ENCODE measurements at places on chromosomes 2 and 18.

DNA sequence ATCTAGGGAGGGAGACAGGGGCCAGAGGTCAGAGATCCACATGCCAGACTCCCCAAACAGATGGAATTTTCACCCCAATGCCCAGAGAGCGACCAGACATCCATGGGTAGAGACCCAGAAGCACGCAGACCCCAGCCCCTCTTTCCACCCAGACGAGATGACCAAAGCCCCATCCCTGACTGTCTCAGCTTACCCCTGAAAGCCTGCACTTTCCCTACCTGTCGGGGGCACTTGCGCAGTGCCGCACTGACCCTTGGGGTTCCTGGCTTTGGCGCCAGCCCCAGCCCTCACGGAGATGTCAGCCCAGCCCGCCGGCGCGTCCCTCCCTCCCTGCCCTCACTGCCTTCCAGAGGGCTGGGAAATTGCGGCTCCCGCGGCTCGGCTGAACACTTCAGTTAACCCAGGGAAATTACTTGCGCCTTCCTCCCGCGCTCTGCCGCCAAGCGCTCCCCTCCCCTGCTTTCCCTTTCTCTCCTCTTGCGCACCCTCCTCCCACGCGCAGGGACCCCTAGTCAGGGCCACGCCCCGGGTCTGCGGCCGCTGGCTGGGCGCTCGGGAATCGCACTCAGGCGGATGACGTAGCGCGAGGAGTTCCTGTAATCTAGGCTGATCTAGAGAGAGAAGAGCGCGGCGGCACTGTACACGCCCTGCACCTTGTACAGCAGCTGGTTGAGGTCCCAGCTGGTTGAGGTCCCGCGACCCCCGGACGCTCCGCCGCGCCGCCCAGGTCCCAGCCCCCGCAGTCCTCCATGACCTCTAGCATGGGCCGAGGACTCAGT, 12.0 kb downstream of the ALPG start:
- no peak for DNase-seq

DNA sequence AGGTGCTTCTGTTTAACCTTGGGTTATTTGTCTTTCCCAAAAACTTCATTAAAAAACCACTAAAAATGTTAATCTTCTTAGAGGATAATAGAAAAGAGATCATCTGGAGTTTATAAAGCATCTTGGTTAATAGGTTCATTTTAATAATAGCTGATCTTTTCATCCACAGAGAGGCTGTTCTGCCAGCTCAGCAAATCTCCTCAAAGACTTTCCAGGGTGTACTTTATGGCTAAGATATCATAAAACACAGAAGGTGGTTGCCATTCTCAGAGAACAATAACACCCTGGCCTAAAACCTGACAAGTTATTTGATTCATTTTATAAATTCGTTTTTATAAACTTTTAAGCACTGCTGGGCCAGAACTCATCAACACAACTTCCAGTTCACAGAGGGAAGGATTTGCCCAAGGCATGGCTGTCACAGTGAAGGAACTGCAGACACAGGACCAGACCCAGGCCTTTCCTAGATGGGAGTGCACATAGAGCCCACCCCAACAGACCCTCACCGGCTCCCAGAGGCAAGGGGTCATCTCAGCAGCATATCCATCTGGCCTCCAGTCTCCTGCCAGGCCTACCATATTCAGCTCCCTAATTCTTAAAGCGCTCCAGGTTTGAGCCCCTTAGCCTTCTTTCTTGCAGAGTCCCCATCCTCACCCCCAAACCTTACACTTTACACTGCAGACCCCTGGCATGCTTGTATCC, 203.4 kb upstream of the RAB6C start:
- no peak for DNase-seq

DNA sequence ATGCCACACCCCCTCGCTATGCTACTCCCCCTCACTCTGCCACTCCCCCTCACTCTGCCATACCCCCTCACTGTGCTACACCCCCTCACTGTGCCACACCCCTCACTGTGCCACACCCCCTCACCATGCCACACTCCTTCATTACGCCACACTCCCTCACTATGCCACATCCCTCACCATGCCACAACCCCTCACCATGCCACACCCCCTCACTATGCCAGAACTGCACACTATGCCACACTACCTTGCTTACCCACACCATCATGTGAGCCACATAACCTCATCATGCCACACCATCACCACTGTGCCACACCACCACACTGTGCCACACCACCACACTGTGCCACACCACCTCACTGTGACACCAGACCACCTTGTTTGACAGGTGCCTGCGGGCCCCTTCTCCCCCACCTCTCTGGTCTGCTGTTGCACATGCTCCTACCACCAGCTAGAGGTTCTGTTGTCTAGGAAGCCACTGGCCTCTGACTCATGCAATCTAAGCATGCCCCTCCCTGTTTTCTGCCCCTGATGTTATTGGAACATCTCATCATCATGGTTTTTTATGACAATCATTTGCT, 22.0 kb downstream of the MARCHF4 start:
- peak; percentile 67 for DNase-seq

DNA sequence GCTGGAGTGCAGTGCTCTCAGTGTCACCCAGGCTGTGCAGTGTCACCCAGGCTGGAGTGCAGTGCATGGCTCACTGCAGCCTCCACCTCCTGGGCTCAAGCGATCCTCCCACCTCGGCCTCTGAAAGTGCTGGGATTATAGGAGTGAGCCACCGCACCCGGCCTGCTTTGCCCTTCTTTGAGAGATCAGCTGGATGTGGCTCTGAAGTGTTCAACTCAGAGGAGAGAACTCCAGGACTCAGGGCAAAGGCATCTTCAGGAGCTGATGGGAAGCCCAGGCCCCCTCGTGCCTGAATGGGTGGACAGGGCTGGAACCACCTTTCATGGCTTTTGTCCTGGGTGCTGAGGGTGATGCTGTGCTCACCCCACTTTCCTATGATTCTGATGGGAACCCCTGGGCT, 52.0 kb upstream of the HAAO start:
- DNase-seq = no peak

DNA sequence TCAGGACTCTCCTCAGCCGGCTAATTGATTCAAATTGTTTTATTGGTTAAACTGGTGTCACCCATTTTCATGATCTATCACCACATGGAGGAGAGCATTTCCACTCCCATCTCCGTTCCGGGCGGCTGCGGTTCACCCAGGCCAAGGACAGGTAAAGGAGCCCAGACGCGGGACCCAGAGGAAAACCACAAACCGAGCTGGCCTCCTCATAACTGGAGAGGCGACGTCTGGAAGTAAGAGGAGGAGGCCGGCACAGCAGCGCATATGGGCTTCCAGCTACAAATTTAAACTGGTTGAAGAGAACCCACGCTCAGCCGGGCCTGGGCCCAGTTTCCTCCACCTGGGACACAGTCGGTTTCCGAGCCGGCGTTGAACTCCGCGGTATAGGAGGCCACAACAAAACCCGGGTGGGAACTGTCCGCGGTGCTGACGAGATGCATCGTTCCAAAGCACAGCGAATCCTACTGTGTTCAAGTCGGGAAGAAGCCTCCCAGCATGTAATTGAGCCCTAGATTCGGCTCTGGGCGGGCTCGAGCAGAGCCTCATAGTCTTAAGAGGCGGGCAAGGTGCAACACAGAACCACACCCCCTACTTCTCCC, 3.0 kb upstream of the SKOR2 start:
- no peak for DNase-seq

DNA sequence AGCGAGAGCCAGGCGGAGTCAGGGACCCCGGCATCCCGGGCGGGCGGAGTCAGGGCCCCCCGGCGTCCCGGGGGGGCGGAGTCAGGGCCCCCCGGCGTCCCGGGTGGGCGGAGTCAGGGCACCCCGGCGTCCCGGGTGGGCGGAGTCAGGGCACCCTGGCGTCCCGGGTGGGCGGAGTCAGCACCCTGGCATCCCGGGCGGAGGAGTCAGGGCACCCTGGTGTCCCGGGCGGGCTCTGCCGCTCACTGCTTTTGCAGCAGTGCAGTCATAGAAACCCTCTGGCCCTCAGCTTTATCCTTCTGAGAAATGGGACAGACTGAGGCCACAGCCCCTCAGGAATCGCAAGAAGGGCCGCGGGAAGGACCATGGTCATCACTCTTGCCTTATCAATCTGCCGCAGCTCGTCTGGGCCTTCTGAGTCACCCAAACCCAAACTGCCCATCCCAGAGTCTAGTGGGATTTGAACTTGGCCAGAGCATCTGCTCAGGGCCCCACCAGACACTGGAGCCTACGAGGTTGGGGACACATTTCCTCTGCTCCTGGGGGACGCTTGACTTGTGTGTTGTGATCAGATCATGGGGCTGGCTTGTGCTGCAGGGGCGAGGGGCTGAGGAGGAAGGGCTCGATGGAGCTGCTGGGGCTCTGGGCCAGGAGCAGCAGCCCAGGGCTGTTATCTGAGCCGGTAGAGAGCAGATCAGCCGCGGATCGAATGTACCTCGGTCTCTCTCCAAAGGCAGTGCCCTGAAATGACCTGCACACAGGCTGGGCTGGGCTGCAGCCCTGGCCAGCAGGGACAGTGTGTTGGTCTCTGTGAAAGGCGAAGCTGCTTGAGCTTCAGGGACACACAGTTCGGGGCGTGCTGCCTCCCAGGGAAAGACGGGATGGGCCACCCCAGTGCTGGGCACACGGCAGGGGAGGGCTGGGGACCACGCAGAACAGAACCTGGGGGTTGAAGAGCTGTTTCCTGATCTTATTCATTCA, 290.1 kb upstream of the HDAC4 start:
- DNase-seq = no peak

DNA sequence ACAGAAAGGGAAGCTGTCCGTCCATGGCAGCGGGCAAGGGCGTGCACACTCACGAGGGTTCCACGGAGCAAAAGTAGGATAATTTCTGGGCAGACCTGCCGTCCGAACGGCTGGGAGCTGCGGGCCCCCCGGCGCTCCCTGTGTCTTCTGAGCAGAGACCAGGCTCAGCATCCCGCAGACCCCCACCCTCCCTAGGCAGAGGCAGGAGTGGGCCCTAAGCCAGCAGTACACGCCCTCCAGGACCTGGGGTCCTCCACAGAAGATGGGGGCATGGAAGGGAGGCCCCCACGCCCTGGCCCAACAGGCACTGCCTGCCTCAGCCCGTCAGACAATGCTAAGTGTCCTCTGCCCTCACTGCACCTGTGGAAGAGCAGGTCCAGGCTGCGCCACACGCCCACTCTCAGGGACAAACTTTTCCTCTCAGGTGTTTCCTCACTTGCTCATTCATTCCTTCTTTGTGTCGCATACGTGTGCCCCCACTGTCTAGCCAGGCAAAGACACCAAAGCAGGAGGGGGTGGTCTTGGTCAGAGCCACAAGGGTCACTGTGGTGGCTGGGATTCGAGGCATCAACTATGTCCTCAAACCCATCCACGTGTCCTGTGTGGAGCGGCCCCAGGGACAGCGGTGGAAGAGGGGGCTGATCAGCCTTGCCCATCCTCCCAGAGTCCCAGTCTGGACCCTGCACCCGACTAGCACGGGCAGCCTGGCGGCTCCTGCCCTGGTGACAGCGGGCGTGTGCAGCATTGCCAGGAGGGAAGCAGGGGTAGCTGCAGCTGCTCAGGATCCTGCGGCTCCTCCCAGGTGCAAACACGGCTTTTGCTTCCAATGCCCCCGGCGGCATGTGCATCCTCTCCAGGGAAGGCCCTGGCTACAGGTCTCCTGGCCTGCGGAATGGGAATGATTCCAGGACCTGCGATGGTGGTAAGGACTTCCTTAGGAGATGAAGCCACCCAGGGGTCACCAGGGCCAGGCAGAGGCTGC, 2.4 kb upstream of the GPC1 start:
- DNase-seq = no peak

DNA sequence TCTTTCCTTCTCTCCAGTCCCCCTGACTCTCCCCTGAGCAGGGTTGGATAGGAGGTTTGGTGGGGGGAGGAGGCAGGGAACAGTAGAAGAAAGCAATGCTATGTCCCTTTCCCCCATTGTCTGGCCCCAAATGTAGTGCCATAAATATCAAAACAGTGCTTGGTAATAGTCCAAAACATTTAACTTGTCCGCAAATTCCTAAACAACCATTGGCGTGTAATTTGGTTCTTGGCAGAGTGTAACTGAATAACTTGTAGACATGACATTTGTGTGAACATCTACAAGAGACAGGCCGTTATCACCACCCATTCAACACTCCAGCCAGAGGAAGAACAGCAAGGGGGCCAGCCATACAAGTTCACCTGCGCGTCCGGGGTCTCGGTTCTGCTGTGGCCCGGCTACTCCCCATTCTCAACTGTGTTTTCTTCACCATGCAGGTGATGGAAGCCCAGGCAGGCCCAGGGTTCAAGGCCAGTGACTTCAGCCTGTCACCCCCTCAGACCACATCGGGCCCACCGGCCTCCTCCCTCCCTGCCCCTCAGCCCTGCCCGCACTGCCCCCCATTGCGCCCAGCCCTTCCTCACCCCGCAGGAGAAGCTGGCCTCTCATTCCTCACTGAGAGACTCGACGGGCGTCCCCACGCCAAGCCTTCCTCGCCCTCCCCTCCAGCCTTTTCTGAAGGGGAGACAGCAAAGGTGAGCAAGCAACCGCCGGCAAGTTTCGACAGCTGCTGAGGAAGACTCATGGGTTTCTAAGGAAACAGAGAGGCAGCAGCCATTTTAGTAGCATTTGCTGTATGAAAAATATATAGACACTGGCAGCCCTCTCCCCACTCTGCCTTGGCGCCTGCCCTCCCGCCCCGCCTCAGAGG, 699 bp upstream of the RAPGEF4 start:
- peak; percentile 24 for DNase-seq

GRCh38 chr2:173354073-173354581, 545 bp upstream of the CDCA7 start:
- no peak for DNase-seq

- DNase-seq = no peak
These were observed 377.9 kb upstream of the CDH7 start for GRCh38 chr18:65372904-65373303.

DNA sequence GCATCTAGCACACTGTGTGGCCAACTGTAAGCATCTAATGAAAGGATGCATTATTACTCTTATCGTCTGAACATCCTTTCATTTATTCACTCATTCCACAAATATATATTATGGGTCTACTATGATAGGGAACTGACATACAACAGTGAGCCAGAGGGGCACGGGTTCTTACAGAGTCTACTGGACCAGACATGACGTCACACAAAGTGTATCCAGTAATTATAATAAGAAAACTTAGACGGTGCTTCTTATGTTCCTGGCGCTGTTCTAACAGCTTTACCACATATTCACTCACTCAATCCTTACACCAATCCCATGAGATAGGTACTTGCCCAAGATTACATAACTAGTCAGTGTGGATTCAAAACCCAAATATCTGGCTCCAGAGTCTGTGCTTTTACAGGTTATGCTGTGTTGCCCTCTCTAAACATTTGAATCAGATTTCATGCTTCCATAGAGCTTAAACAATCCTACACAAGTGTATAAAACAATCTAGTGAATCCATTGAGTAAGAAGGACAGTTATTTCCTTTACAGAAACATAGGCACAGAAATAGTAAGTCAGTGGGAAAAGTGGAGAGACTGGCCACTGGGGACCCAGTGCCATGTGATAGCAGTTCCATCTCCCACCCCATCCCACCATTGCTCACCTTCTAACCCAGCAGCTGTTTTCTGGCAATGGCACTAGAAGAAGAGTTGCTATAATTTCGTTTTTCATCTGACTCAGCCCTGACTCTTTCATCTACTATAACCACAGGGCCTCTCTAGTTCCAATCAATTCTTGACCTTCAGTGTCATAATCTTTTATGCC, 24.2 kb upstream of the ARL5A start:
- DNase-seq = no peak

GRCh38 chr2:202870431-202871299, 901 bp downstream of the ICA1L start:
- peak; percentile 43 for DNase-seq

GRCh38 chr2:159078443-159078842, 110.0 kb downstream of the TANC1 start:
- no peak for DNase-seq

- no peak for DNase-seq
These were observed 29.6 kb upstream of the PGAP1 start for GRCh38 chr2:196956069-196956468.

- no peak for DNase-seq
These were observed 163.7 kb downstream of the LTBP1 start for GRCh38 chr2:33110461-33110860.

GRCh38 chr2:390959-391358, 103.1 kb upstream of the ALKAL2 start:
- no peak for DNase-seq
